ENCODE measurements at places on chromosomes 16 and 17. TPM values are rescaled to one million over a fixed set of nuclear protein-coding genes. Genes with fewer than 3 reads are reported as not detected.

- no peak for DNase-seq
Observed at GRCh38 chr17:59666235-59666634, 41.0 kb downstream of the PTRH2 start.

KRT20 gene
- total RNA-seq: not detected

MVP gene
- total RNA-seq: 45.5 TPM

TTC19 gene
- total RNA-seq: 19.0 TPM
